ENCODE measurements at places on chromosomes 11 and 22.
A peak's percentile ranks its signal among the peaks of the same experiment; 100 is the strongest.

DNA sequence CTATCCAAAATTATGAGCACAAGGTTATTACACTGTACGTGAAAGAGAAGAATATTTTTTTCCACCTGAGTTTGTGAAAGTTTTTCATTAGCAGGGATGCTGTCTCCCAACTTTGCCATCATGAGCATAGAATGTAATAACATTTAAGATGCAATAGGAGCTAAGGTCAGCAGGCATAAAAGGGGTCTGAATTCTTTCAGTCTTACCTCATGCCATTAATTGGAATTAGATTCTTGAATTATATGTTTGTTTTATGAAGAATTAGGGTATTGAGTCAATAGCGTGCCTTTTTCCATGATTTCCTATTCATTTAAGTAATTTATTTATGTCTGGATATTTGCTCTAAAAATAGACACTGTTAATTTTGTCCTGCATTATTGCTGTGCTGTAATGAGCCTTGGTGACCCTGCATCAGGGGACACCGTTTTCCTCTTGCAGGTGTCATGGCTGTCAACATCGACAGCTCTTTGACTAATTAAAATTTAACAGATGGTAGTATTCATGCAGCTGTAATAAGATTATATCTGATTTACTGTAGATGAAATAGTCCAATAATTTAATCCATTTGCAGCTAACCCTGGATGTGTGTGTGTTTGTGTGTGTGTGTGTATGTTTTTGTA is 637.5 kb downstream of the NELL1 start:
- DNase-seq, result no peak

- DNase-seq, result peak; percentile 13
Measured at GRCh38 chr11:112455791-112456190, 195.1 kb upstream of the PLET1 start.

DNA sequence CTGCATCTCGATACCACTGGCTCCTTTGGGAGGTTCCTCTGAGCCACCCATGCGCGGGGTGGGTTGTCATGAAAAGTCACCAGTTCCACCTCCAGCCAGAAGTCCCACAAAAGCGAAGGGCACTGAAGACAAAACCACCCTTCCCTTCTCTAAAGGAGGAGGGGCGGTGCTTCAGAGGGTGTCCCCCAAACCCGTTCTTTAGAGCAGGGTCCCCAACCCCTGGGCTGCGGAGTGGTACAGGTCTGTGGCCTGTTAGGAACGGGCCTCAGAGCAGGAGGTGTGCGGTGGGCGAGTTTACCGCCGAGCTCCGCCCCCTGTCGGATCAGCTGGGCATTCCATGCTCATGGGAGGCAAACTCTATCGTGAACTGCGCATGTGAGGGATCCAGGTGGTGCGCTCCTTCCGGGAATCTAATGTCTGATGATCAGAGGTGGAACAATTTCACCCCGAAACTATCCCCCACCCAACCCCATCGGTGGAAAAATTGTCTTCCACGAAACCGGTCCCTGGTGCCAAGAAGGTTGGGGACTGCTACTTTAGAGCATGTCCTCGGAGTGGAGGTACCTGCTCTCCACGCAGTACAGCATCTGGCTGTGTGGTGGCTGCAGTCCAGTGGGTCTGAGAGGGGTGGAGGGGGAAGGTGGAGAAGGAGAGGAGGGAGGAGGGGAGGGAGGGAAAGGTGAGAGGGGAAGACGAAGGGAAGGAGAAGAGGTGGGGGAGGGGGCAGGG is 72.9 kb upstream of the SEPTIN5 start:
- peak; percentile 43 for DNase-seq

DNA sequence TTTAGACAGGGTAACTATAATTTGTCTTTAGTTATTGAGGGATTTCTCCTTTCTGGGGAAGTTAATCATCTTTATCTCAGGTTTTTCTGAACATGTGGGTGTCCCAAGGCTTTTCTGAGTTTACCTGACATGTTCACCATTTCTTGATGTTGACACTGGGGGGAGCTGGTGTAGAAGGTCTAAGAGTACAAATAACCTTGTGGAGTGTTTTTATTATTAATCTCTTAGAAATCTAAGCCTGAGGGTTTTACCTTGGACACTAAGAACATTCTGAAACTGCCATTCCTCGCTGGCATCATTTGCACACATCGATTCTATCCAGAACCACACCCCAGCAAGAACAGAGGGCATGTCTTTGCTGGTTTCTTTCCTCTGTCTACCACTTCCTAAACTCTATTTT is 15.6 kb upstream of the C11orf91 start:
- peak; percentile 74 for DNase-seq

GRCh38 chr11:30960387-30960992 is 374.3 kb upstream of the MPPED2 start:
- DNase-seq, result peak; percentile 84

GRCh38 chr11:16737818-16738192 is 642 bp upstream of the C11orf58 start:
- DNase-seq, result no peak

DNA sequence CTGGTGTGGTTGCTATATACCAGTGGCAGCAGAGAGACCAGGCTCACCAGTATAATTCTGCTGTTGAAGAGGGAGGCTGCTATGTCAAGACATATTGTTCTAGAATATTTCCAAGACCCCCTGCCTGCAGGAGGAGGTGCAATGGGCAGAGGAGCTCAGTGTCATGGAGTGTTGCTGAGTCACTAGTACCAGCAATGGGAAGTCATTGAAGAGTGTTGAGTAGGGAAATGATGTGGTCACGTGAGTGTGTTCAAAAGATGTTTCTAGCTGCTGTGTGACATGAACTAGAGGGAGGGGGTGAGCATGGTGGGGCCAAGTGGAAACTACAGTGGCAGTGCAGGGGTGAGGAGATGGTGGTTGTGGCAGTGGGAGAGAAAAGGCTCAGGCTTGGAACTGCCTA is 76.3 kb upstream of the BIRC3 start:
- peak; percentile 70 for DNase-seq

GRCh38 chr11:130651066-130651855 is 202.8 kb downstream of the ADAMTS15 start:
- no peak for DNase-seq

GRCh38 chr11:77125191-77125590 is 2.9 kb upstream of the MYO7A start:
- no peak for DNase-seq
